ENCODE measurements at places on chromosomes 4 and X.

GRCh38 chrX:8760021-8760420, 28.1 kb upstream of the ANOS1 start:
- DNase-seq = no peak

DNA sequence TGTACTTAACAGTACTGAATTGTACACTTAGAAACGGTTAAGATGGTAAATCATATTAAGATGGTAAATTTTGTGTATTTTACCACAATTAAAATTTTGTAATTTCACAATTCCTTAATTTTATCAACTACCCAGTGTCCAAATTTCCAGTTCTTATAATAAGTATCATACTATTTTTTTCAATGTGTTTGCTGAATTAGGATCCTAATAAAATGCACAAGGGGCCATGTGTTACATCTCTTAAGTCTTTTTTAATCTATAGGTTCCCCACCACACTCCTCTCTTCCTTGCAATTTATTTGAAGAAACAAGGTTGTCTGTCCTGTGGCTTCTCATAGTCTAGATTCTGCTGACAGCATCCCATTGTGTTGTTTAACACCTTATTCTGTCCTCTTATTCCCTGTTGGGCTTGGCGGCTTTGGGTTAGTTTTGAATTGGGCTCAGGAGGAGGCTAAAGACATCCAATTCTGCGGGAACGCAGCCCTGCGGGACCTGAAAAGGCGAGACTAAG, 533 bp upstream of the SYAP1 start:
- no peak for DNase-seq

DNA sequence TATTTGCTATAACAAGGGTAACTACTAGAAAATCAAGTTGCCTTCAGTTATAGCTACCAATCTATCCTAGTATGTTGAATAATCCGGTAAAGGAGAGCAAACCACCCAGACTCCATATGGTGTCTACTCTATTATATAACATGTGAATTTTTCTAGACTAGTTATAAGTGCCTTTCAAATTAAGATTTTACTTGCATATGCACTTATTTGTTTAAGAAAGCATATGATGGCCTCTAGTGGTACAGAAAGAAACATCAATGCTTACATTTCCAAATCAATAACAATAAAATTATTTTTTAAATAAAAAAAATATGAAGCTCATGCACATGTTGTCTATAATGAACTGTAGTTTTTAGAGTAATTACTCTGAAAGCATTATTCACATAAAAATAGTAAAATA, 1516.4 kb upstream of the PABPC4L start:
- no peak for DNase-seq

DNA sequence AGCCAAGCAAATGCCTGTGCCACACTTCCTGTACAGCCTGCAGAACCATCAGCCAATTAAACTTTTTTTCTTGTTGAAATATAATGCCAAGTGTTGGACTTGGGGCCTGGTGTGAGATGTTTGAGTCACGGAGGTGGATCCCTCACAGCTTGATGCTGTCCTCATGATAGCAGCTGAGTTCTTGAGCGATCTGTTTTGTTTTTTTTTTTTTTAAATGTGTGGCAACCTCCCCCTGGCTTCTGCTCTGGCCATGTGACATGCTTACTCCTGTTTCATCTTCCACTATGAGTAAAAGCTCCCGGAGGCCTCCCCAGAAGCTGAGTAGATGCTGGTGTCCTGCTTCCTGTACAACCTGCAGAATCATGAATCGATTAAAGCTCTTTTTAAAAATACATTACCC, 973.3 kb upstream of the FTHL17 start:
- DNase-seq = no peak

DNA sequence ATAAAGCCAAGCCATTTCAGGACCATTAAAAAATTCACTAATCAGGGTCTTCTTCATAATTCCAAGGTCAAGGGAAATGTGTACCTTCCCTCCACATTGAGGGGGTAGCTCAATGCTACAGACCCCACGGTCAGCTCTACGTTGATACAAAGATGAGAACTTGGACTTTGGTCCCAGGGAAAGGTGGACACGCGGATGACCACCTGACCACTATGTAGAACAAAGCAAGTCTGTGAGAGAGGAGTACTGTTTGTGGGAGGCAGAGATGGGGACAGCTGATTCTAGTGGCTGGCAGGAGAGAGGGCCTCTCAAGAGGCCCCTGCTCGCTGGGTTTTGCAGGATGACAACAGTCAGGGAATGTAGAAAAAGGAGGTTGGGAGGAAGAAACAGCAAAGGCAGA, 58.0 kb downstream of the SLC2A9 start:
- no peak for DNase-seq

Data from stimulated activated CD8-positive, alpha-beta memory T cell treated with anti-CD3 and anti-CD28 coated beads, Interleukin-15, amount 100 ng/mL, for 48 hours (primary cell).